Naive B cell (primary cell): ENCODE measurements at places on chromosomes 13 and 19. TPM values are rescaled to one million over a fixed set of nuclear protein-coding genes. Genes with fewer than 3 reads are reported as not detected.

GRCh38 chr13:46644816-46645215, 91.8 kb downstream of the LRCH1 start:
- no peak for DNase-seq

- no peak for DNase-seq
Measured at GRCh38 chr19:38691938-38692457, 44.5 kb downstream of the ACTN4 start.

The PRR36 gene
- 0.05 TPM for polyA plus RNA-seq

GRCh38 chr19:2058570-2059421, 7.8 kb upstream of the MKNK2 start:
- no peak for DNase-seq

The KLC3 gene
- not detected for polyA plus RNA-seq

GRCh38 chr19:30649934-30650614, 277.9 kb downstream of the ZNF536 start:
- no peak for DNase-seq

The CCNA1 gene
- polyA plus RNA-seq, result 0.52 TPM

DNA sequence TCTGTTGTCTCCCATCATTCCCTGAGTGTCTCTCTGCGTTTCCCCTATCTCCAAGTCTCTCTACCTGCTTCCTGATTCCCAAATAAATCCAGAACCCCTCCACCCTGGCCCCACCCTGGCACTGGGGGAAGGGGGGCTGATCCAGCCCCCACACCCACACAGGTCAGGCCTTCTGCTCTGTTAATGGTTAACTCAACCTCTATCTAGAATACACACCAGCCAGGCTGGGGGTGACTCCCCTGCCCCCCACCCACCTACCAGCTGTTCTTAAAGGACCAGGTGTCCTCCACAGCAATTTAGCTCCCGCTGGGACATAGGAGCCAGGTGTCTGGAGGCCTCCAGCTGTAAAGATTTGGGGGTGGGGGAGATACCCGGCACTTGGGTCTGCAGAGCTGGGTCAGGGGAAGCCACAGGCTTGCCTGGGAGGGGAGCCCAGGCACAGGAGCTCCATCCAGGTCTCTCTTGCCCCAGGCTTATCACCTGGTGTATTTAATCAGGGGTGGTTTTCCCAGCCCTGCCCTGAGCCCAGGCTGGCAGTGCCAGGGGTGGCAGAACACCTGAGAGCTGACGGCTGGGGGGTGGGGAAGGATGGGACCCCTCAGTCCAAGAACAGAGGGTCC, 3.9 kb downstream of the IRF2BP1 start:
- no peak for DNase-seq

DNA sequence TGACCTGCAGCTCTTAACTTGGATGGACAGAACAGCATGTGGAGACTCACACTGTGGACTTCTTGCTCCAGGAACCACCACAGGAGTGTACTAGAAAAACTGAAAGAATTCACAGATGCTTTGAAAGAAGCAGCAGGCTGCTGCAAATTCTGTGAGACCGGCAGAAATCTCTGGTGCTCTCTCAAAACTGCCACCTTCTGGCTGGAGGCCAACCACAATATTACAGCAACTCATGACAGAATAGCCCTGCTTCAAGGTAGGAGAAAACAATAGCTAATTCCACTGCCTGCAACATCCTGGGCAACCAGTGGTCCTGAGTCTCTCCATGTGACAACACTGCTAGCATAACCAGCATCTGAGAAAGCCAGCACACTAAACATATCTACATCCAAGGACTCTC, 26.9 kb downstream of the CDK8 start:
- no peak for DNase-seq

The REEP6 gene
- polyA plus RNA-seq, result 1.3 TPM

GRCh38 chr13:57740719-57741118, 109.2 kb downstream of the PCDH17 start:
- no peak for DNase-seq

The ZNF560 gene
- polyA plus RNA-seq, result not detected

The GPR183 gene
- polyA plus RNA-seq, result 108 TPM

The CDX2 gene
- not detected for polyA plus RNA-seq

The MEGF8 gene
- polyA plus RNA-seq, result 0.70 TPM

GRCh38 chr13:49584771-49585182, 581 bp downstream of the RCBTB1 start:
- DNase-seq, result no peak

The COX7A1 gene
- polyA plus RNA-seq, result not detected

DNA sequence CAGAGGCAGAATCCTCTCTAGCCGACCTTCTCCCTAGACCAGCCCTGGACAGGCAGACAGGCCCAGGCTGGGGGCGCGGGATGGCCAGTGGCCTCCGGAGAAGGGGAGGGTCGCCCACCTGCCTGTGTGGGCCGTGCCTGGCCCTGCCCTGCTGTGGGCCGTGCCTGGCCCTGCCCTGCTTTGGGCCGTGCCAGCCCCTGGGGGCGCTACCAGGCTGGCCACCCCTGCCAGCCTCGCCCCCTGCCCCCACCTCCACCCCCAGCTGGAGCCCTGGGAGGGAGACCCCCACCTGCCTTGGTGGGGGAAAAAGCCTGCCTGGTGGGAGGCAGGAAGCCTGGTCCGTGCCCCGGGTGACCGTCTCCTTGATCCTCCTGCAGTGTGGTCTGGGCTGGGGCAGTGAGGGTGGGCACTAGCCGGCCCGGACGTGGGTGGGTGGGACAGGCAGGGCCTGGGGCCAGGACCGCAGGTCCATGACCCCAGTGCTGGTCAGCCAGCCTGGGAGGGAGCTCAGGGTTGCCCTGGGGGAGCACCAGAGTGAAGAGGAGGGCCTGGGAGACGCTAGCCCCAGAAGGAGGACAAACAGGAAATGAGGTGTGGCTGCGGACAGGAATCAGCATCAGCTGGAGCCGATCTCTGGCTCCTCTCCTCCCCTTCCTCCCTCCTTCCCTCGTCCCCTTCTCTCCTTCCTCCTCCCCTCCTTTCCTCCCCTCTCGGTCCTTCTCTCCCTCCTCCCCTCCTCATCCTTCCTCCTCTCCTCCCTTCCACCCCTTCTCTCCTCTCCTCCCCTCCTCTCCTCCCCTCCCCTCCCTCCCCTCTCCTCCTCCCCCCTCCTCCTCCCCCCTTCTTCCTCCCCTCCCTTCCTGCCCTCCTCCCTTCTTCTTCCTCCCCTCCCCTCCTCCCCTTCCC, 5.1 kb upstream of the MKNK2 start:
- DNase-seq, result no peak

- DNase-seq, result no peak
Measured at GRCh38 chr19:56101095-56101494, 20.0 kb downstream of the ZNF787 start.

DNA sequence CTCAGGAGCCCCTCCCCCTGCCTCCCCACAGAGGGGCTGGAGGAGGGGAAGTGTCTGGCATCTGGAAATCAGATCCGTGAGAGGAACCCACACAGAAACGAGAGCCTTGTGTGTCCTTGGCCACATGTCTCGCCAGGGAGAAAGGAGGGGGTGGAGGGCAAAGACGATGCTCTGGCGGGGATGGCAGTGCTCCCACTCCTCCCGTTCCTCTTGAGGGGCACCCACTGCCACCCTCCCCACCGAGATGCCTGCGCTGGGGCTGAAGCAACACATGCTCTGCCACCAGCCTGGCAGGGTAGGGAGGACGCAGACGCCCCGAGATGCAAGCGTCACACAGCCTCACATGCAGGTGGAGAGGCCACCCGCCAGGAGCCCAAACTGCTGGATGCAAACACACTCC, 2.8 kb downstream of the ADGRL1 start:
- no peak for DNase-seq

The KLK2 gene
- 0.47 TPM for polyA plus RNA-seq

DNA sequence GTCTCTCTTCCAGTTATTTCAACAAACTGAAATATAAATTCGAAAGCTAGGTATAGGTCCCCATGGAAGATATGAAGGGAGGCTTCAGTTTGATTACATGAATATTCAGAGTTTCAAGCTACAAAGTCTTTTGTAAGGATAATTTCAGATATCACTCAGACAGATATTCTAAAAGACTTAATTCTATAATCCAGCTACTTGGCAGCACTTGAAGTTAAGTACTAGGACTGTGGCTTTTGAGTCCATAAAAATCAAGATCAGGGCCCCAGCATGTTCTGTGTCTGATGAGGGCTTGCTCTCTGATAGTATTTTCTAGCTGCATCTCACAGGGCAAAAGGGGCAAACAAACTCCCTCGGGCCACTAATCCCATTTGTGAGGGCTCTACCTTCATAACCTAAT, 160.6 kb upstream of the IRS2 start:
- no peak for DNase-seq

DNA sequence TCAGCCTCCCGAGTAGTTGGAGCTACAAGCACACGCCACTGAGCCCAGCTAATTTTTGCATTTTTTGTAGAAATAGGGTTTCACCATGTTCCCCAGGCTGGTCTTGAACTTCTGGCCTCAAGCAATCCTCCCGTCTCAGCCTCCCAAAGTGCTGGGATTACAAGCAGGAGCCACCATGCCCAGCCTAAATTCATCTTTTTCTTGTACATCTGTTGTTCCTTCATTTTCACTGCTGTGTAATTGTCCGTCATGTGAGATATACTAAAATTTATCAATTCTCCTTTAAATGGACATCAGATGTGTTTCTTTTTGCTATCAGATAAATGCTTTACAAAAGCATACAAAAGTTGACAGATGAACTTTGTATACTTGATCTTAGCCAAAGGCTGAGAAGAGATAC, 22.9 kb downstream of the DYRK1B start:
- DNase-seq, result no peak

- peak; percentile 31 for DNase-seq
Measured at GRCh38 chr13:91375116-91375729, 23.2 kb upstream of the GPC5 start.

DNA sequence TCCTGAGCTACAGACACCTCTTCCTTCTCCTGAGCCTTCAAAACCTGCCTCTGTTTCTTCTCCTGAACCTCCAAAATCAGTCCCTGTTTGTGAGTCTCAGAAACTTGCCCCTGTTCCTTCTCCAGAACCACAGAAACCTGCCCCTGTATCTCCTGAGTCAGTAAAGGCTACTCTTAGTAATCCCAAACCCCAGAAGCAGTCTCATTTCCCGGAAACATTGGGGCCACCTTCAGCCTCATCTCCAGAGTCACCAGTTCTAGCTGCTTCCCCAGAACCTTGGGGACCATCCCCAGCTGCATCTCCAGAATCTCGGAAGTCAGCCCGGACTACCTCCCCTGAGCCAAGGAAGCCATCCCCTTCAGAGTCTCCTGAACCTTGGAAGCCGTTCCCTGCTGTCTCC, 10.0 kb downstream of the CHAMP1 start:
- no peak for DNase-seq

- DNase-seq, result no peak
Measured at GRCh38 chr13:22108283-22108942, 437.5 kb downstream of the FGF9 start.

GRCh38 chr13:44972956-44973581, 16.2 kb downstream of the NUFIP1 start:
- no peak for DNase-seq

The GAPDHS gene
- not detected for polyA plus RNA-seq

DNA sequence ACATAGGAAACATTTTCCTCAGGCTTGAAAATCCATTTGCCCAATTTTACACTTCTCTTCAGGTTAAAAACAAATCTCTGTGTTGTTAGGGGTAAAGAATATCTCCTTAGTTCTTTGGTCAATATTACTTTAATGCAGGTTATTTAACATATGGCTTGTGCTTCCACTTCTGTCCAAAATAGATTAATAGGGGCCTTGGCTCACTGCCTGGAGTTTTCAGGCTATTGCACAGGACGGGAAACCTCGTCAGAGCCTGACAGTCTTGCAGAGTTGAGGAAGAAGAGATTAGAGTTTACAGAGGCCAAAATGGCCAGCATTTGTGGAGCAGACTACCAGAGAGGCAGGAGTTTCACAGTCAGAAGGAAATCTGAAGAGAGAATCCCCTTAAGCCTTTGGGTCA, 863.9 kb upstream of the GPC6 start:
- no peak for DNase-seq

GRCh38 chr19:41144403-41144802, 30.2 kb downstream of the CYP2F1 start:
- DNase-seq, result peak; percentile 65

The CEACAM4 gene
- not detected for polyA plus RNA-seq

DNA sequence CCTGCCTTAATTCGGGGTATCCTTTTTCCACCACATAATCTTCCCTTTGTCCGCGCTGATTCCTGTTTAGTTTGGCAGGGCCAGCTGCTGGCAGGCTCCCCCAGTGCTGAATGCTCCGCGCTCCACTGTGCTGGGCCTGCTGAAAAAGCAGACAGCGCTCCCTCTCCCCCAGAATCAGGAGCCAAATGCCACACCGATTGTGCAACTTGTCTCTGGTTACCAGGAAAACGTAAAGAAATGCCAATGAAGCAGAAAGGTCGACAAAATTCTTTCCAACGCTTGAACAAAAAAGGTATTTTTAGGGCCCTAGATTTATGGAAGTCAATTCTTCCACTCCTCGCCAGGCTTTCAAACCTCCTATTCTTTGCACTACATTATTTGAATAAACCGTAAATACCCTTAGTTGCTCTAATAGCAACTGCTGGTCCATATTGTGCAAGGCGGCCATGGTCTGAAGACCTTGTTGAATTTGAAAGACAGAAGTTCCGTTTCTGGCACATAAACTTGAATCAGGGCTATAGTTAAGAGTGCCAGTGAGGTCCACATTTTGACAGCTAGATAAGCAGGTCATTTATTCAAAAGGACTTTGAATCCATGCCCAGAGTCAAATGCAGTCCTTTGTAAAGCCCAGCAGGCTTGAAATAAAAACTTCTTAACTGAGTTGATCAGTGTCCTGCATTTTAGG, 206.7 kb upstream of the RFC3 start:
- no peak for DNase-seq

The CERS1 gene
- not detected for polyA plus RNA-seq

The PEX11G gene
- polyA plus RNA-seq, result 0.52 TPM

The RNASEH2A gene
- polyA plus RNA-seq, result 23.1 TPM

GRCh38 chr19:45363861-45364459, 6.4 kb downstream of the ERCC2 start:
- DNase-seq, result no peak

- peak; percentile 87 for DNase-seq
Measured at GRCh38 chr19:58009666-58010301, 7.2 kb upstream of the ZNF606 start.

GRCh38 chr19:19043481-19043880, 10.1 kb downstream of the ARMC6 start:
- no peak for DNase-seq

GRCh38 chr19:43752287-43752875, 2.4 kb downstream of the SMG9 start:
- no peak for DNase-seq

The RNF113B gene
- polyA plus RNA-seq, result not detected

GRCh38 chr13:89584058-89584620, 1763.3 kb upstream of the MIR17HG start:
- DNase-seq, result no peak

DNA sequence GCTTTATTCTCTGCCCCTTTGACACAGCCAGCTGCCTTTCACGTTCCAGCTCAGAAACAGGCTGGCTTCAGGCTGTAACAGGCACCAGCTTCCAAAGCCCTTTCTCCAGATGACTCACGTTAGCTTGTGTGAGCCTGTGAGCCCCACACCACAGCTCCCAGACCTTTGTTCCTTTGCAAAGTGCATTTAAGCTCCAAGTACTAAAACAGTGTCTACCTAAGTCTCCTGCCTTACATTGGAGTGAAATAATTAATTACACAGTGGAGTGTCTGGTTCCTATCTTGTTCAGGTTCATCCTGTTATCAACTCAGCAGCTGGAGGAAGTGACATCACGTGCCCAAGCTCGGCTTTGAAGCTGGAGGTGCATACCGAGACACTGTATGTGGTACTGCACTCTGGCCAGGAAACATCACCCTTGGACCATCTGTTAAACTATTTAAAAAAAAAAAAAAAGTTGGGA, 475.8 kb downstream of the FOXO1 start:
- DNase-seq, result peak; percentile 46
